ENCODE measurements at places on chromosomes 6 and 20.

- DNase-seq, result no peak
Measured at GRCh38 chr6:88403486-88403885, 237.3 kb upstream of the CNR1 start.

GRCh38 chr6:32589596-32590449, at the start of gene HLA-DRB1:
HLA-DRB1 (minus strand) TSS chr6:32589848; CDS start chr6:32589742, 106 bp downstream.
- peak; percentile 3 for DNase-seq

DNA sequence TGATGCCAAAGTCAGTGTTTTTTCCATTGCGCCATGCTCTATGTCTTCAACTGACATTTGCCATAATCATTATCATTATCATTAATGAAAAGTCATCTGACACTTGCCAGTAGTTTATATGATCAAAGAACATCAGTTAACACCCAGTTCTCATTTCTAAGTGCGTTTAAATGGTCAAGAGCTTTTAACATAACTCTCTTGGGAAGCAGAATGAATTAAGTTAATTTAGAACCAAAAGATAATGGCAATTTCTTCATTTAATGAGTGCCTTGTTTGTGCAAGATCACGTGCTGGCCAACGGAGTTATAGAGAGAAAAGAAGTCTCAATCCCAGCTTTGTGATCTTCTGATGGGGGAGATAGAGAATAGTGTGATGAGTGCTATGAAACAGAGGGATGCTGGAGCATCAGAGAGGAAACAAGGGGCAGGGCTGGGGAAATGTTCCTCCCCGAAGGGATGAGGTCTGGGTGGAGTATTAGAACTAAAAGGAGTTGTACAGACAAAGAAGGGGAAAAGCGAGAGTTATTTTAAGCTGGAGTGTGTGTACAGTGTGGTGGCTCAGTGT, 20.3 kb downstream of the ANKS1A start:
- DNase-seq, result no peak

GRCh38 chr6:36252005-36252404, 17.9 kb upstream of the PNPLA1 start:
- DNase-seq, result no peak

GRCh38 chr6:92977018-92977417, 442.3 kb downstream of the EPHA7 start:
- DNase-seq, result no peak

- DNase-seq, result peak; percentile 59
Measured at GRCh38 chr6:110876806-110877564, 2.4 kb downstream of the AMD1 start.

DNA sequence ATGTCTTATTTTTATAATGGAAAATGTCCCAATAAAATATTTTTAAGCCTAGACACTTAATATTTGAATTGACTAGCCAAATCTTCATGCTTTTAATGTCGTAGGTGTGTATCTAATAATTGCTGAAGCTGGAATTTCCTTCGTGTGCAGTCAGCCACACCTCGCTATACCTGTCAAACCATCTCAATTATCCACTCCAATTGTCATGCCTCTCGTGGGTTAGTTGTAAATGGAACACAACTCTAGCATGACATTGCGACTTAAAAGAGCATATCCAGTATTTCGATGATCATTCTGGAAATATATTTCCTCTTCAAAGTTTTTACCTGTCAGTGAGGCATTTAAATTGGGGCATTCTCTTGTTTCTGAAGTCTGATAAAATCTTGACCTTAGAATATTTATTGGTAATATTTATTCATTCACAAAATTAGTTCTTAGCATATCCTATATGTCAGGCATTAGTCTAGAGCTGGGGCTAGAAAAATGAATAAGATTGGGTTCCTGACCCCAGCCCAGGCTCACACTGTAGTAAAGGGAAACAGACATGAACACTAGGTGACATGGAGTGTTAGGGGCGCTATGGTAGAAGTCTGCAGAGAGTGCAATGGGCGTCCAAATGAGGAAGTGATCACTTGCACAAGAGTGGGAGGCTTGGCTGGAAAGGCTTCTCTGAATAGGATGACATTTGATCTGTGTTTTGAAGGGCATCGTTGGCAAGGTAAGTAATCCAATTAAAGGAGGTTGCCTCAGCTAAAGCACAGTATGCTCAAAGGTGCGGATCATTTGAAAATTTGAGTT, 11.0 kb upstream of the CFAP206 start:
- DNase-seq, result peak; percentile 93

DNA sequence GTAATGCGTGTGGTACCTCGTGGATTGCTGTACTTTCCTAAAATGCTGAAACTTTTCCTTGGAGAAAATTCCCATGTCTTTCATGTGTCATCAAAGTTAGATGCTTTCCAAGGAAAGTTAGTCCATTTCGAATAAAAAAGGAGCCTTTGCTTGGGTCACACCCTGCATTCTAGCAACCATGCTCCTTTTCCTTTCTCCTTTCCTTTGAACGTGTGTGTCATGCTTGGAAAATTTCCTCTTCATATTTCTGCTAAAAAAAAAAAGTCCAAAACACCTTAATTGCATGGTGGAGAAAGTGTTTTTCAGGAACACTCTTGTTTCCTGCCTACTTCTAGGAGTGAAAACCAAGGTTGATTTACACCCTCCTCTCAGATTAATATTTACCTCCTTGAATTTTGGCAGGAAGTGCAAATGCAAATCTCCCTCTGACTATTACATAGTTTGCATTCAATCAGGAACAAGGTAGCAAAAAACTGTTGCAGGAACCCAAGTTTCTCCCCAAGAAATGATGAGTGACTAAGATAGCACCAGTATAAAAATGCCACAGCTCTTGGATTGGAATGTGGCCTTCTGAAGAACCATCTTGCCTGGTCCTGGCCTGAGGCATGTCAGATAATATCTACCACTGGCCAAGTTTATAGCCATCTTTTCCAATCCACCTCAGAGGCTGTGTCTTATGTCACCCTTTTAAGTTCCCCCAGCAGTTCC, 590.6 kb downstream of the QKI start:
- no peak for DNase-seq

DNA sequence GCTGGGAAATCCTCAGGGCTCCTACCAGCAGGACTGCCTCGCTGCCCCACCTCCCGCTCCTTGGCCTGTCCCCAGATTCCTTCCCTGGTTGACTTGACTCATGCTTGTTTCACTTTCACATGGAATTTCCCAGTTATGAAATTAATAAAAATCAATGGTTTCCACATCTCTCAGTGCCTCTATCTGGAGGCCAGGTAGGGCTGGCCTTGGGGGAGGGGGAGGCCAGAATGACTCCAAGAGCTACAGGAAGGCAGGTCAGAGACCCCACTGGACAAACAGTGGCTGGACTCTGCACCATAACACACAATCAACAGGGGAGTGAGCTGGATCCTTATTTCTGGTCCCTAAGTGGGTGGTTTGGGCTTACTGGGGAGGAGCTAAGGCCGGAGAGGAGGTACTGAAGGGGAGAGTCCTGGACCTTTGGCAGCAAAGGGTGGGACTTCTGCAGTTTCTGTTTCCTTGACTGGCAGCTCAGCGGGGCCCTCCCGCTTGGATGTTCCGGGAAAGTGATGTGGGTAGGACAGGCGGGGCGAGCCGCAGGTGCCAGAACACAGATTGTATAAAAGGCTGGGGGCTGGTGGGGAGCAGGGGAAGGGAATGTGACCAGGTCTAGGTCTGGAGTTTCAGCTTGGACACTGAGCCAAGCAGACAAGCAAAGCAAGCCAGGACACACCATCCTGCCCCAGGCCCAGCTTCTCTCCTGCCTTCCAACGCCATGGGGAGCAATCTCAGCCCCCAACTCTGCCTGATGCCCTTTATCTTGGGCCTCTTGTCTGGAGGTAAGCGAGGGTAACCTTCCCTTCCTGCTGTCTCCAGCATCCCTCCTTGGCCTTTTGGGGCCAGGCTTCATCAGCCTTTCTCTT, at the start of gene CFB:
Gene CFB, plus strand, starts transcription at position 589 of the 863 bp plus-strand sequence. Its CDS starts 127 bp downstream, at position 716.
- no peak for DNase-seq

- no peak for DNase-seq
Measured at GRCh38 chr6:169921853-169922824, 170.7 kb downstream of the ERMARD start.

GRCh38 chr6:5664149-5664548, 342.6 kb downstream of the NRN1 start:
- DNase-seq, result no peak

- no peak for DNase-seq
Measured at GRCh38 chr20:47784599-47785310, 526 bp downstream of the SULF2 start.

DNA sequence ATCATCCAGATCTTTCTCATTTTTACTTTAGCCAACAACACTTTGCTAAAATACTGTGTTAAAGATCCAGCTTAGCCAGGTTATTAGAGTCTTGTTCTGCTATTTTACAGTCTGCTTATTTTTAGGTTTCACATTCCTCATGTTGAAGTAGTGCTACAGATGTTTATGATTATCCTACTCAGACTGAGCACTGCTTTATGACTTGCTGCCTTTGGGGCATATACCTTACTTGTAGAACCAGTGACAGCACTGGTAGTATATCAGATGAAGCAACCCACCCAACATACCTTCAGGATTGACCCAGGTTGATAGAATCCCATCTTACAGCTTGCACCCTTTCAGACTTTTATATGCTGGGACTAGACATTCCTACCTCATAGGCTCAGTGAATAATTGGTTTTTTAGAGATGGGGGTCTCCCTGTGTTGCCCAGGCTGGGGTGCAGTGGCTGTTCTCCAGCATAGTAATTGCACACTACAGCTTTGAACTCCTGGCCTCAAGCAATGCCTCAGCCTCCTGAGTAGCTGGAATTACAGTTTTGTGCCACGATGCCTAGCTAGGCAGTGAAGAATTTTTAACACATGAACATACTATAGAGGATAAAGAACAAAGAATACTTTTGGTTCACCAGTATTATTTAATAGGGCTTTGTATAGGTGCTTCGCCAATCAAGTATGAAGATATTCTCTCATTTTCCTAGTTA, 63.8 kb upstream of the DYNLRB1 start:
- DNase-seq, result no peak

DNA sequence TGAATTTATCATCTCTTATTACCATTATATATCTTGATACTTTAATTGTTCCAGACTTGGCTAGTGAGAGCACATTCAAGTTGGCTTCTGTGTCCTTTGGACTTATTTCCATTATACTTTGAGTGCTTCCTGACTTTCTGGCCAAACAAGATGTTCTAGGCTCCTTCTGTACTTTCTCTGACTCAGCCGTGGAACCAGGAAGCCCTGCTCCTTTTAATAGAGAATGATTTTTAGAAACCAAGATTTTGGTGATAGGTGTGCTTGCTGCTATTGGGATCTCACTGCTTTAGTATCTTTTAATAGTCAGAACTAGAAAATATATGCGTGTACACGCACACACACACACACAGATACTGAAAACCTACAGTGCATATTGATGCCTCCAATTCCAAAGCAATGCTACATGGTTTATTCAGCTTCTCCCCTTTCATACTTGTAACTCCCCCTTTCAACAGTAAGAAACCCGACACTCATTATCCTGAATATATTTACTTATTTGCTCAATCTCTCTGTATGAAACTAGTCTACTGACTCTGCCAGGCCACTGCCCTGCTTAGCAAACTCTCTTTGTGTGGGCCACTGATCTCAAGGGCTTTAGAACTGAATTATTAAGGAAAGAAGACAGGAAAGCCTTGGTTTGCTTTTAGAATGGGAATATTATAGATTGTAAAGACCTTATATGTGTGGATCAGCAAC, 42.7 kb upstream of the EZR start:
- no peak for DNase-seq

DNA sequence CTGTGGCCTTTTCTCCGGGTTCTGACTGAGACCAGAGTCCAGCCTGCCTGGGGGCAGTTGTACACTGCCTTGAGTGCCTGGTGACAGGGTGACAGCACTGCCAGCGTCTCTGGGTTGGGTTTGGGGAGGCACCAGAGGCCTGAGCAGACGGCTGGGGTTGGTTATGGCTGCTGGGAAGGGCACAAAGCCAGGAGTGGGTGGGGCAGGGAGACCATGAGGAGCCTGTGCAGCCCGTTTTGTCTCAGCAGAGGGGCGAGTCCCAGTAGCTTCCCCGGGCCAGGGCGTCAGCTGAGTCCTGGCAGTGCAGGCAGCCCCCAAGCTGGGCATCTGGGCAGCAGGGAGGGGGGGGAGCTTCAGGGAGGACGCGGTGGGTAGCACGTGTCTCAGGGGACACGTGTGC, 15.3 kb upstream of the SULF2 start:
- DNase-seq, result no peak

- peak; percentile 95 for DNase-seq
Measured at GRCh38 chr6:36032261-36032660, 4.7 kb downstream of the MAPK14 start.

GRCh38 chr6:82246370-82246769, 1.2 kb downstream of the IBTK start:
- no peak for DNase-seq

DNA sequence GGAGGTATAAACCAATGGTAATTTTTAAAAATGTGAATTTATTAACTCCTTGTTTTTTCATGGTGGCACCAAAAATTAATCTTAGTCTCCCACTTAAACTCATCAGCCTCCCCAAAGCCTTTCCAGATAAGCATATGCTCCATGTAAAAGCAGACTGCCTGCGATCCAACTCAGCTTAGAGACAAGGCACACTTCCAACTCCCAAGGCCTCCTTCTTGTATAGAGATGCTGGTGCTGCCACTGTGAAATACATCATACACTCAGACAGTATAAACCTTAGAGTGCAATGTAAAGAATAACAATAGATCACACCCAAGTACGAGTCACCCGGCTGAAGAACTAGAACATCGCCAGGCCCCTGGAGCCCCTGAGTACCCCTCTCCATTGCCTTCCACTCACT, 2.0 kb downstream of the ANKRD6 start:
- DNase-seq, result no peak

GRCh38 chr6:116764961-116765841, at the start of gene FAM162B:
FAM162B (minus strand) TSS chr6:116765719; CDS start chr6:116765576, 143 bp downstream.
- DNase-seq, result peak; percentile 13

GRCh38 chr6:33578588-33579011, 1.5 kb downstream of the BAK1 start:
- DNase-seq, result peak; percentile 7

DNA sequence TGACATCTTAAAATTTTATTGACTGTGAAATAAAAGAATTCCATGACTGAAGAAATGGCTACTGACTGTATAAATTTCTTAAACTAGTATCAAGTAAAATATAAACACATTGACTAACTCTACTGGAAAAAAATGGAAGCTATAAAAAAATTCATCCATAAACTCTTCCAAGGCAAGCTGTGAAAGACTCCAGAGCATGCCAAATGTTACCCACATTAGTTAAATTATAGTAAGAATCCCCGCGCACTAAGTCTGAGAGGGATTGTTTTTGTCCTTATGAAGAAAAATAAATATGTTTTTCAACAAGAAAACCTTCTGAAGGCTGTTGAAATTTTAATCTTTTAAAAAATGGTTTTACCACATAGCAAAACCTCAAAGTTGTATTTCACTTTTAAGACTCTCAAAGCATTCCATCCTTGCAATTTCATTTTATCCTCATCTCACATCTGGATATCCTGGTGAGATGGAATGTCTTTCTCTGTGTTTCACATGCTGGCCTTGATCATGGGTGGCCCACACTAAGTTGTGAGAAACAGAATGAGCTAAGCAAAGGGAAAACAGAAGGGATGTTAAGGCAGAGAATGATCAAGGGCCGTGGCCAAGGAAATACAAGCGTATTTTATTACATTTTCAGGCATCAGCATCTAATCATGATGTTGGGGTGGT, 732.5 kb downstream of the KIF16B start:
- no peak for DNase-seq

Measured in Kasumi-1 (cell line).